Chondrocyte (in vitro differentiated cells): ENCODE measurements at places on chromosomes 5 and 9.

- DNase-seq: no peak
Measured at GRCh38 chr5:164013077-164013670, 507.8 kb downstream of the MAT2B start.

- DNase-seq: no peak
Measured at GRCh38 chr5:13909271-13909670, 35.2 kb downstream of the DNAH5 start.

DNA sequence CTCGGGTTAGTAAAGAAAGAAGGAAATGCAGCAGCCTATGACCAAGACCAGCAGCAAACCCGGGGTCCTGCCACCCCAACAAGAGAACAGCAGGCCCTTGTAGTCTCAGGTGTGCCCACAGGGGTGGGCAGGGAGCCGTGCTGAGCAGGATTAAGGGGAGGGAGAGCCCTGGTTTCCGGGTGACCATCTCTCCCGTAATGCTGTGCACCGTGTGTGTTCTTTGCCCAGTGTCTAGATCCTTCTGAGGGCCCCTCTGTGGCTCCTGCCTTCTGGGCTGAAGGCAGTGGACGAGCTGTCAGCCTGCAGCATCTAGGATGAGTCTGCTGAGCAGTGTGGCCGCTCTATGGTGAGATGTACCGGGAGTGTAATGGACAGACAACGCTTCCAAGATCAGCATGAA, 12.7 kb upstream of the PLEKHG4B start:
- DNase-seq: no peak

- no peak for DNase-seq
Measured at GRCh38 chr5:179827680-179828079, 7.0 kb downstream of the SQSTM1 start.

DNA sequence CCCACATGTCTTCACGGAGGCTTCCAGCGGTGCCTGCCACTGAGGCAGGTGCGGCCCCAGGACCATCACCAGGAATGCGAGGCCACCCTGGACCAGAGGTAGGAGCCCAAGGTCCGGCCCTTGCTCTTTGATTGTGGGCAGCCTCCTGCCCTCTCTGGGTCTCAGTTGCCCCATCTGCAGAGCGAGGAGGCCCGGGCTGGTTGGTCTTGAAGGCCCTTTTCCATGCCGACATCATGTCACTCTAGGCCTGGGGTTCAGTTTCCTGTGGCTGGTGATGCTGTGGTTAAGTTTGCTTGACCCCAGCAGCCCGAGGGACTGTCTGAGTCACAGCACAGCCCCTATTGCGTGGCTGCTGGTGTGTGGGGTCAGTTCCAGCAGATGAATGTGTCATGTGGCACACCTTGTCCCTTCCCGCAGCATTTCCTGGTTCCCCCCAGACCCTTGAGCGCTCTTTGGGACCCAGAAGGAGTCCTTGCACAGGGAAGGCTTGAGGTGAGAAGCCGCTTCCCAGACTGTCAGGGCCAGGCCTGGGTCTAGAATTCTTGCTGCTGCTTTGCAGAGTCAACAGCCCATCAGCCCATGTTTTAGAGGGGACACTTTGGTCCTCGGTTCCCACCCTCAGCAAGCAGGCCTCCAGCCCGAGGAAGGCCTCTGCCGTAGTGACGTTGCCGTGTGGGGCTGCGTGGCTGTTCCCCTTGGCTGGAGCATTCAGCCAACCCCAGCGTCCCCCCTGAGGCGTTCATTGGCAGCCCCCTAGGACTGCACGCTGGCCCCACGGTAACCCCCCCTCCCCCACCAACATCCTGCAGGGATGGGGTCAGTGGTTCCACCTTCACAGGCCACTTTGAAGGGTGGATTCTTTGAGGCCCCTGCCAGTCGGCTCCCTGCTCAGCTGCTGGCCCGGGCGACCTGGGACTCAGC, 31.0 kb upstream of the HMCN2 start:
- peak; percentile 91 for DNase-seq

DNA sequence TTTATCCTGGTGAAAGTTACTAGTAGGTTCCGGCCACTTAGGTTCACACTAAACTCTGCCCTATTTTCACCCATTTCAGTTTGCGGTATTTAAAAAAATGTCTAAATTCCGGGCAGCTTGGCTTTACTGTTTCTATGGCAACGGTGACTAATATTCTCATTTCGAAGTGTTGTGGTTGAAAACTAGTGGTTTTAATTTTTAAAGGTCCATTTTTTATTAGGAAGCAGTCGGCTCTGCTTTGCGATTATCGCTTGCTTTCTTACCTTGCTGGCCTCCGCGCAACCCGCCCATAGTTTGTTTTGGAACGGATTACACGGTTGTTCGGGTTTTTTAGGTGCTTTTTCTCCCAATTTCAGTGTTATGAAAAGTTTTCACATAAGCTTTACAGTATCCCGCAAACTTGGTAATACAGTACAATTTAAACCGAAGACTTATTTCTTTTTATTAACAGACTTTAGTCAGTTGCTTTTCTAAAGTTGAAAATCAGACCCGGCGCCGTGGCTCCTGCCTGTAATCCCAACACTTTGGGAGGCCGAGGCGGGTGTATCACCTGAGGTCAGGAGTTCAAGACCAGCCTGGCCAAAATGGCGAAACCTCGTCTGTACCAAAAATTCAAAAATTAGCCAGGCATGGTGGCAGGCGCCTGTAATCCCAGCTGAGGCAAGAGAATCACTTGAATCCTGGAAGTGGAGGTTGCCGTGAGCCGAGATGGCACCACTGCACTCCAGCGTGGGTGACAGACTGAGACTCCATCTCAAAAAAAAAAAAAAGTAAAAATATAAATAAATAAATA, 1.6 kb downstream of the KDM4C start:
- DNase-seq: no peak

GRCh38 chr5:53411388-53411787, 69.0 kb upstream of the FST start:
- DNase-seq: no peak

DNA sequence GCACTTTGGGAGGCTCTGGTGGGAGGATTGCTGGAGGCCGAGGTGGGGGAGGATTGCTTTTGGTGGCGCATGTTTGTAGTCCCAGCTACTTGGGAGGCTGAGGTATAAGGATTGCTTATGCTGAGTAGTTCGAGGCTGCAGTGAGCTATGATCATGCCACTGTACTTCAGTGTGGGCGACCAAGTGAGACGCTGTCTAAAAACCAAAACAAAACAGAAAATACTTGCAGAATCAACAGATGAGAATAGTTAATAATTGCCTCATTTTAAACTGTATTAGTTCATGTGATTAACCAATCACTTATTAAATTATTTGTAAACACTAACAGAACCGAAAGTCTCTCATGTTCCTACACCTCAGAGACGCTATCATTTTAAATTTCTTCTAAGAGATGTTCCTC, 118.1 kb downstream of the CCDC171 start:
- no peak for DNase-seq

GRCh38 chr5:10333154-10334006, 20.1 kb upstream of the MARCHF6 start:
- no peak for DNase-seq

GRCh38 chr5:142141463-142141862, 32.9 kb downstream of the NDFIP1 start:
- DNase-seq: no peak

DNA sequence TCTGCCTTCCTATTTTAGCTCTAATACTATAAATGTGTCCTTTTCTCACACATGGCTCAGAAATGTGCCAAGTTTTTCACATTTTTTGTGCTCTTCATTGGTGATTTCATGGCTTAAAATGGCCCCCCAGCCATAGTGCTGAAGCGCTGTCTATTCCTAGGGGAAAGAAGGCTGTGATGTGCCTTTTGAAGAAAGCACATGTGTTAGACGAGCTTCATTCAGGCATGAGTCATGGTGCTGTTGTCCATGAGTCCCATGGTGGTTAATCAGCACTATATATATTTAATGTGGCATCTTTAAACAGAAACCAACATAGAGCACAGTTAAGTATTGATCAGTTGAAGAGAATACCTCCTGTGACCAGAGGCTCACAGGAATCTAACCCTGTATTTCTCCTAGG, 55.8 kb downstream of the PDE8B start:
- no peak for DNase-seq

DNA sequence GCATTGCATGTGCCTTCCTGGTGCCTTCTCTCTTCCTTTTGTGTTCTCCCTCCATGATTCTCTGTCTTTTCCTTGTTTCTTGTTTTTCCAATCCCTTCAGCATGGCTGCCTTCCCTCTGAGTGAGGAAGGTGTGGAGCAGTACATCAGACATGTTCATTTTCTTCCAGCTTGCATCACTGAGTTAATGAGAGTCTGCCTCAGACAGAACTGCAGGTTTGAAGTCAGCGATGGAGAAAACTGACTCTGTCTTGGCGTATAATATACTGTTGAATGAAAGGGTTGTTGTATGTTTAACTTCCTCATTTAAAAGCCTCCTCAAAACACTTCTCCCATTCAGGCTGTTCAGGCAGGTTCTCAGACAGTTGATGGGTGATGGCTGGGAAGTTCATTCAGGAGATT, 129.3 kb downstream of the KDM4C start:
- DNase-seq: no peak

DNA sequence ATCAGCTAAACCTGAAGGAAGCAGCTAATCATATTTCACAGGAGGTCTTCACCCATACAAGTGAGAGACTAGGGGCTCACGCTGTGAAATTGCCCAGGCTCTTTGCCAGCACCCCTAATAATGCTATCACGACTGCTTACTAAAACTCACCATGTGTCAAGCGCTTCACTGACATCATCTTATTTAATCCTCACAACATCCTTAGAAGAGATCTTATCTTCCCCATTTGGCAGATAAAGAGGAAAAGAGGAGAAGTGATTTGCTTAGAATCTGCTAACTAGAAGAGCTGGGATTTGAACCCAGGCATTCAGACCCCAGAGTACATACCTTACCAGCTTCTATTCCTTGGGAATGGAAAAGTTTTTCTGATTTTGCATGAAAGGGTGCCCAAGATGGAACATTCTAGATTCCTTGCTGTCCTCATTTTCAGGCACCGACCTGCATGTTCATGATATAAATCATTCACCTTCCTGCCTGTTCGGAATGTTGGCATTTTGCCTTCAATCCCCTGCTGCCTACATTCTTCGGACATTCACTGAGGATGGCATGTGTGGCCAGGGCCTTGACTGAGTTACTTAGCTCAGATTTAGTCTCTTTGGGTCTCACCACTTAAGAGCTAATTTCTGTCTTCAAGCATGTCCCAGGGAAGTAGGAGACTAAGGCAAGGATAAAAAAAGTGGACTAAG, 88.1 kb downstream of the SH3TC2 start:
- no peak for DNase-seq

- DNase-seq: no peak
Measured at GRCh38 chr5:57177479-57178156, 3.8 kb downstream of the GPBP1 start.

GRCh38 chr9:16181539-16181938, 628.7 kb downstream of the CCDC171 start:
- no peak for DNase-seq

GRCh38 chr9:4541856-4542255, 51.6 kb downstream of the SLC1A1 start:
- DNase-seq: no peak

DNA sequence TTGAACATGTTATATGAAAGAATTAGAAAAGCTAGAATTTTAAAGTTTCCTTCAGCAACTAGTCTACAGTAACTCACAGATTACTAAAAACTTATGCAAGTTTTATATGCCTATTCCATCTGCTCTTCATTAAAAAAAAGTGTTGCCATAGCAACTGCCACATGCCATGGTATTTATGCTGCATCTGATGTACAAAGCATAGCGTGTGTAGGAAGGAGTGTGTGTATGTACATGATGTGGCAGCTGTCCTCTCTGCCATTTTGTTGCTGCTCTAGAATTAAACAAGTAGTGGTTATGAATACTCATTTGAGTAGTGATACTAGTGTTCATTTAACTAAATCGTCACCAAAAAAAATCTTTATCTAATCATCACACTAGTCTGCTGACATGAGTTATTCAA, 593.5 kb downstream of the CETN3 start:
- no peak for DNase-seq

- DNase-seq: peak; percentile 87
Measured at GRCh38 chr5:129459777-129460671, at the start of gene ADAMTS19. Gene ADAMTS19, plus strand, starts transcription at chr5:129460298. Its CDS starts 94 bp downstream, at chr5:129460392.

DNA sequence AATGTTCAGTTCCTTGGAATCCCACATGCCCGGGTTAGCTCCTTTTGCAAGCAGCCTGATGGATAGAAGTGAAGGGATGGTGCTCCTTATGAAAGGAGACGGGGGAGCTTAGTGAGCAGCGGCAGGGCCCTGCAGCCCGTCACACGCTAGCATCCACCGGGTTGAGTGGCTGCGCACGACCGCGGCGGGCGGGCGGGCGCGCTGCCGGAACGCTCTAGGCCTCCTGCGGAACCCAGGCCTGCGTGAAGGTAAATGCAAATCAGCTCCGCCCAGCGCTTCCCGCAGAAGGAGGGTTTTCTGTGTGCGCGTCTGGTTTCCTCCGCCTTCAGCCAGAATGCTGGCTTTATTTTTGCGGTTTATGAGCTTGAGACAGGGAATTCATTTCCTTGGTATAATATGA, 19.8 kb downstream of the IL12B start:
- no peak for DNase-seq

DNA sequence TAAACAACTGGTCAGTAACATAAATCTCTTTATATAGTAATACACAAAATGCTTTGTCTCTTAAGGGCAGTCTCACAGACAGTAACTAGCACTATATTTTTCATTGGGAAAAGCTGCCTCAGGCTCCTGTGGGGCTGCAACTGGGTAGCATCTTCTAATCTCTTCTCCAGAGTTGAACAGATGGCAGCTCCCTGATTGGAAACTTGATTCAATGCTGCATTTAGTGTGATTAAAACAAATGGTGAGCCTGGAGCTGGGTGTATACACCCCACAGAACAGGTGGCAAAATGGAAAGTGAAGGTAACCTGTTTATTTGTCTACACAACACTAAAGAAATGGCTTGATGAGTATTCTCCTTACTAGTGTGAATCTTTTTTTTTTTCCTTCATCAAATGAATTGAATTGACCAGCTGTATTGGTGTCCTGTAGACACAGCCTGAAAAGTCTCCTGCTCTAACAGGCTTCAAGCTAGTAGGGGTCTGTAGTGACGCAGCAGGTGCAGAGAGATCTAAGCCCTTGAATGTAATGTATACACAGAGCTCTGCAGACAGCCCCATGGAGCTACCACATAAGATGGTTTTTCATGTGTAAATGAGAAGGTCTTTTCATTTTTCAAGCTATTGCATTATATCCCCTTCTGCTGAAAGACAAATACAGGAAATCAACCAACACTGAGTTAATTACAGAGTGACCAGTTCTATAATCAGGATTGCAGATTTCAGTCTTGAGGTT, 43.3 kb downstream of the IZUMO3 start:
- no peak for DNase-seq

DNA sequence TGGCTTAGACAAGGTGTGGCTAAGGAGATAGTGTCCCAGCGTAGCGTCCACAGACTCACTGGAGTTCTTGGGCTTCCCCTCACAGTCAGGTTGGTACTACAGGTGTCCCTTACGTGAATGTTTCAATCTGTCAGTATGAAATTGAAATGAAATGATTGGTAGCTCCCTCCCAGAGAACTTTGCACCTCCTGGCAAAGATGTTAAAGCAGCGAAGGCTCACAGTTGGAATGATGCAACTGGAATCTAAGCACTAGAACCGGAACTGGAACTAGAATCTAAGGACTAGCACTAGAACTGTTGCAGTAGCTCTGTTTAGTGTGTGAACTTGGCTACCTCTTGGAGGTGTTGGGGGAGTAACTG, 1.1 kb downstream of the SLC31A1 start:
- DNase-seq: no peak
